ENCODE measurements at places on chromosomes 3 and 15. TPM values are rescaled to one million over a fixed set of nuclear protein-coding genes. Genes with fewer than 3 reads are reported as not detected.

The MUSTN1 gene
- total RNA-seq = not detected

DNA sequence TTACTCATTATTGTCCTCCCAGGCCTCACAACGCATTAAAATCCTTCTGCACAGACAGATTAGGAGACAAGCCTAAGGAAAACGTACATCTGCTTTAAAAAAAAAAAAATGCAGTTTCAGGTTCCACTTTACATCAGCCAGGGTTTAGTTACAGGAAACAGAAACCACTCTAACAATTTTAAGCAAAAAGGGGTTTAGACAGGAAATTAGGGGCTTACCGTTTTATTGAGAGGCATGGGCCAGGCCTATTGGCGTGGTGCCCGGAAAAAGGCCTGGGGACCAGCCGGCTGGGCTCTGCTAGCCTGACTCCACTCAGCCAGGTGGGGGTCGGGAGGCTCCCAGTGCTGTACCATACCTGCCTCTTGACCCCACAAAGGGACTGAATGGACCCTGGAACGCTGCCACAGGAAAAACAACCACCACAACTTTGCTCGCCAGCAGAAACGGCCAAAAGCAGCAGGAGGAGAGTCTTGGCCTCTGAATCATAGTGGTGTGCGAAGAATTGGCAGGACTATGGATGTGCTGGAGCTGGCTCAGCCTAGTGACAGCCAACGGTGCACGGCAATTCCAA, 124.3 kb downstream of the CHSY1 start:
- peaks cover 16% of the 10 kb centered on the region for H3K4me1 ChIP-seq
- no peak overlapping the region for H3K4me3 ChIP-seq
- peak; percentile 70 for DNase-seq
- no peaks in the 10 kb centered on the region for H3K27me3 ChIP-seq
- H3K36me3 ChIP-seq = no peaks in the 10 kb centered on the region

- H3K36me3 ChIP-seq = no peaks in the 10 kb centered on the region
- H3K4me1 ChIP-seq = peaks cover 17% of the 10 kb centered on the region
- H3K27me3 ChIP-seq = no peaks in the 10 kb centered on the region
- DNase-seq = no peak
- no peak overlapping the region for H3K4me3 ChIP-seq
Measured at GRCh38 chr15:64013179-64014062, 32.9 kb downstream of the DAPK2 start.

DNA sequence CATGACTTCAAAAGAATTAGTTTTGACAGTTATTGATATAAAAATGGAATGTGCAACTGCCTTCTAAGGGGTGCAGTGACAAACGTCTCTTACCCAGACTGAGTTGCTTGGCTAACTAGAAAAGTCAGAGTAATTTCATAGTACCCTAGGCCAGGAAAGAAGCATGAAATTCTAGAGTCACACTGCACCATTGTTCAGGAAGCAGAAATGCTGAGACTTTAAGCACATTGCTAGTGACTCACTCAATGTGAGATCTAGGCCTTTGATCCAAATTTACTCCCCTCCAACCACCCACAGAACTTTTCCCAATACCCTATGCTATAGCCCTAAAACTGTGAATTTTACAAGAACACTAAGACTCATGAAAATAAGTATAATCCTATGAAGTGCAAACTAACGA, 110.8 kb downstream of the DUT start:
- H3K4me3 ChIP-seq = no peak overlapping the region
- DNase-seq = no peak
- H3K4me1 ChIP-seq = no peaks in the 10 kb centered on the region
- no peaks in the 10 kb centered on the region for H3K27me3 ChIP-seq
- H3K36me3 ChIP-seq = no peaks in the 10 kb centered on the region

- no peaks in the 10 kb centered on the region for H3K36me3 ChIP-seq
- DNase-seq = no peak
- H3K27ac ChIP-seq = no peak overlapping the region
- peaks cover 7% of the 10 kb centered on the region for H3K4me1 ChIP-seq
- H3K4me3 ChIP-seq = no peak overlapping the region
Measured at GRCh38 chr3:188416041-188416440, 262.1 kb downstream of the LPP start.

DNA sequence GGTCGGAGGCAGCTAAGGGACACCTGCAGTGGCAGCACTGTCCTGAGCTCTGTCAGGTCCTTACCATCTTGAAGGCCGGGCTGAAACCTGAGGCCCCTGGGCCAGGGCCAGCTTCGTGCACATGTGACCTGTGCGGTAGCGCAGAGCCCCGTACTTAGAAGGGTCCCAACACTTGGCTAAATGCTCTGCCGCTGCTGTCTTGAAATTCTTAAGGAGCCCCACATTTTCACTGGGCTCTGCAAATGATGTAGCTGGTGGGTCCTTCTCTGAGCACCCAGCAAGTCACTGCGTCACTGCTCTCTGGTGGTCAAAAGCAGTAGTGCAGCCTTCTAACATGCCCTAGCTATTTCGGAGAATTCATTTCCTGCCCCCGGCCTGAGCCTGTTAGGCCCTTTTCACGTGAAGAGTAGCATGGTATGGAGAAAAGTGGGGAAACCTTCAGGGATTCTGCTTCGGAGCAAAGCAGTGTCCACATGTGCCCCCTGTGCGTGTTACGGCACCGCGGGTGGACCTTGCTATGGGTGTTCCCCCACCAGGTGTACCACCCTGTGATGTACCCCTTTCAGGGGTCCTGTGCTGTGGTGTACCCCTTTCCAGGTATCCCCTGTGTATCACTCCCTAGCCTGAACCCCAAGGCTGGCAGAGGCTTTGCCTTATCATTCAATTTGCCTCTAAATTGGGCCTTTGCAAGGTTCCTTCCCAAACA, 79.7 kb downstream of the TMEM266 start:
- no peaks in the 10 kb centered on the region for H3K36me3 ChIP-seq
- peaks cover 6% of the 10 kb centered on the region for H3K4me1 ChIP-seq
- no peak overlapping the region for H3K27ac ChIP-seq
- no peak overlapping the region for H3K4me3 ChIP-seq
- DNase-seq = peak; percentile 83

The AGBL1 gene
- total RNA-seq = 0.06 TPM

The PLA2G4E gene
- not detected for total RNA-seq

DNA sequence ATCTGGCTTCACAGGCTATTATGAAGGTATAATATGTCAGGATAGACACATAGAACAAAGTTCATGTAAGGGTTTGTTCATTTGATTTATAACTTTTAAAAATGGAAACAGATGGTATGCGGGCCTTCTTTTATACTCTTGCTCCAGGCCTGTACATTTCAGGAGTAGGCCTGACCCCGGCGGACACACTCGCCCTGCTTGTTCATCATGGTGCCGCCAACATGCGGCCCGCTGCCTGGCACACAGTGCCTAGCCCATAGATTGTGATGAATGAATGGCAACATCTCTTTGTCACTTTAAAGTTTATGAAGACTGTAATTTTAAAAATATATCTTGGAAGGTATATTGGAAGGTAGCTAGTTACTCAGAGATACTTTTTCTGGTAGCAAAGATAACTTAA, 92.1 kb upstream of the BLM start:
- H3K4me1 ChIP-seq = no peaks in the 10 kb centered on the region
- H3K36me3 ChIP-seq = peaks cover 56% of the 10 kb centered on the region
- H3K4me3 ChIP-seq = no peak overlapping the region
- H3K27me3 ChIP-seq = no peaks in the 10 kb centered on the region
- no peak for DNase-seq
- no peak overlapping the region for H3K27ac ChIP-seq

The RASGRP1 gene
- total RNA-seq = 0.78 TPM
